Amygdala (tissue), 56 donors: ENCODE measurements at places on chromosomes 6 and 20.

- no peak for DNase-seq
These were observed 11.1 kb downstream of the RPRD1B start for GRCh38 chr20:38044685-38045084.

DNA sequence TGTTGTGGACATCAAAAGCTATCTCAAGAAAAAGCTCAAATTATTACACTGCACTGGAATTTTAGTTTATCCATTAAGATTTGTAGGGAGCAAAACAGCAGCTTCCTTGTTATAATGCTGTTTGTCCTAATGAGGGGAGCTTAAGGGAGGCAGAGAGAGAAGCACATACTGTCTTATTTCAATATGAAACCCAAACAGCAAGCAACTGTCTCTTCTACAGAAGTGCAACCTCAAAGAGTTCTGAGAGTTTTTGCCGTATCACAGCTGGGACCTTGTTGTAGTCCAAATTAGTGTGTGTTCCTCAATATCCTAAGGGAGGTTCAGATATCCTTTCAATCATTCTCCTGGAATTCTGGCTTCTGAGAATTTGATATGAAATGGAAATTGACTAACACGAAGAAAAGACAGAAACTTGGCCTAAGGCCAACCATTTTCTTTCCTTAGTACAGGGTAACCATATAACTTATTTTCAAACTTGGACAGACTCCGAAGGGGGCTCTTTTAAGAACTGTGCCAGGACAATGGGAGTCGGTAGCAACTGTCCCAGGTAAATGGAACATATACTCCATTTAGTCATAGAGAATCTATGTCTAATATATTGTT is 149.3 kb upstream of the CCN2 start:
- no peak for DNase-seq

- DNase-seq: no peak
These were observed 339.6 kb downstream of the UTRN start for GRCh38 chr6:144624716-144625115.

DNA sequence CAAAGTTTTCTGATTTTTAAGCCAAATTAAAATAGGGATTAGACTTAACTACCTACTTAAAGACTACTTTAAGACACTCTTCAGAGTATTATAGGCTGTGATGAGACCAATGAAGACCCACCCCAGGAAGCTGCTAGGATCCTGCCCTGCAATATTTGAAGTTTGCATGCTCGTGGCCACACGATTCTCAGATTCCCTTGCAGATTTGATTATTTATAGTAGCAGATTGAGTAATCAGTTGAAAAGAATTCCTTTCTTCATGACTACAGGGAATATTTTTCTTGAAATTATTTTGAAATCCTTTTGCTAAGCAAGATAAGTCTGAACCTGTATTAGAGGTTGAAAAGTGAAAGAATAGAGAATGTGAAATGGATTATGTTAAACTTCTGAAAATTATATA is 122.3 kb downstream of the B3GAT2 start:
- DNase-seq: no peak

DNA sequence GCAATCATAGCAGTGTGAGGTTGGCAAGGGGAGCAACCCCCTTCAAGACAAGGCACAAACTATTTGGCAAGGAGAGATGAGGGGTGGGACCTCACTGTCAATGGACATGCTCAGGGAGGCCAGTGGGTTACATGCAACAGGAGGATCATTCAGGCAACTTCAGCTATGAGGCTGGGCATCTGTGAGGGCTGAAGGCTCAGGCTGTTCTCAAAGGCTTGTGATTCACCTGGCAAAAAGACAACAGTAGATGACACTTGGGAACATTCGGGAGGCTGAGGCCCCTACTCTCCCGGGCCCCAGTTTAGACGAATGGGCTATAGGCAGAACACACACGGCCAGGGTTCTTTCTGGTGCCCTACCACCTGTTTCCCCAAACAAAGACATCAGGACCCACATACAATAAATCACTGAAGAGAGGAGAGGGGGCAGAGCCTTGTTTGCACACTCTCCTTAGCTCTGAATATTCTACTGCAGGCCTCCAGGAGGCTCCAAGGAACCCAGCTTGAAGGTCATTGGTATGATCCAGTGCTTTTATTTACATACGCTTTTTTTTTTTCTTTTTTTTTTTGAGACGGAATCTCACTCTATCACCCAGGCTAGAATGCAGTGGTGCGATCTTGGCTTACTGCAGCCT is 7.9 kb downstream of the TUBB start:
- DNase-seq: no peak

- DNase-seq: no peak
These were observed 7.5 kb downstream of the FAXC start for GRCh38 chr6:99341862-99342455.

DNA sequence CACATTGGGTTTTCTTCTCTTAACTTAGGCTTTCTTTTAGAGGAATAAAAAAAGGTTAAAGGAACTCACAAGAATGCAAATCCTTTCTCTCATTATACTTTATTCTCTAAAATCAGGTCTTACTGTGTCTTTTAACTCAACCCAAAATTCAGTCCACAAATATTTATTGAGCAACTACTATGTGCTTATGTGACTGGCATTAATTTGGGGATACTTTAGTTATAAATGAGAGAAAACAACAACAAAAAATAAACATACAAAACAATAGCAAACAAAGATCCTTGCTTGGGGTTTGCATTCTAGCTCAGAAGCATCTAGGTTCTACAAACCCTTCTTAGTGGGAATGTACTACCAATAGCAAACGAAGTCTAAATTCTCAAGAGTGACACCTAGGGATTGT is 266.2 kb downstream of the UTRN start:
- DNase-seq: no peak

GRCh38 chr6:125831659-125832058 is 40.9 kb downstream of the NCOA7 start:
- DNase-seq: no peak
